Stimulated activated CD8-positive, alpha-beta memory T cell treated with anti-CD3 and anti-CD28 coated beads, Interleukin-2, amount 100 ng/mL, for 1 hour (primary cell): ENCODE measurements at places on chromosomes 11 and 22.

- DNase-seq: no peak
Observed at GRCh38 chr22:28299753-28300152, 379.9 kb downstream of the TTC28 start.

GRCh38 chr11:121446752-121447156 is 5.4 kb upstream of the SORL1 start:
- no peak for DNase-seq

DNA sequence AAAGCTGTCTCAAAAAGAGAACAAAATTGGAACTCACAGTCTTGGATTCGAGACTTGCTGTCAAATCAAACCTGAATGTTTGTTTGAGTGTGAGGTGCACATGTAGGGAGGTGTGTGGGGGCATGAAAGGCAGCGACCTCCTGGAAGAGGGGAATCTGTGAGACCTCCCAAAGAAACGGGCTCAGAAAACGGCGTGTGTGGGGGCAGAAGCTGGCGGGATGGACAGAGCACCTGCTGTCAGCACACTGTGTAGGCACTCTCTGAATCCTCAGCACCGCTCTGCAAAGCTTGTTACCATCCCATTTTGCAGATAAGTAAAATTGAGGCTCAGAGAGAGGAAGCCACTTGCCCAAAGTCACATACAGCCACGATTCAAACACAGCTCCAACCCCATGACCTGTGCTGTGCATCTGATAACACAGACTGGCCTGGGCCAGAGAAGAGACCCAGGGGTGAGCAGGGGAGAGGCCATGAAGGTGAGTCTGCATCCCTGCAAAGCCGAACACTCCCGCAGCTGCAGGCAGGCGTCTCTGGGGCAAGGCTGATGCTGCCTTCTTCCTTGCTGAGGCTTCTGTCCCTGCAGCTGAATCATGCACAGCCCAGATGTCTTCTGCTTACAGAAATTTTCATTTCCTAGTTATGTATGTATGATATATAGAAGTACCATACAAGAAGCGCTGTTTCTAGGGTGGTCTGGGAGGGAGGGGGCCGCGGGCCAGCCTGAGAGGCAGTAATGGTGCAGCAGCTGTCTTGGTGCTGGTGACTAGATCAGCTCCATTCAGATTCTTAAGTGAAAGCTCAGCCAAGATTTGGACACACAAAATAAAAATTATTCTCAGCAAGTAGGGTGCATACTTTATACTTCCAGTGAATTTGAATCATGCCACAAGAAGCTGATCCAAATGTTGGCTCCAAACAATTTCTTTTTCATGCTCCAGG is 67.3 kb upstream of the SHISAL1 start:
- no peak for DNase-seq

DNA sequence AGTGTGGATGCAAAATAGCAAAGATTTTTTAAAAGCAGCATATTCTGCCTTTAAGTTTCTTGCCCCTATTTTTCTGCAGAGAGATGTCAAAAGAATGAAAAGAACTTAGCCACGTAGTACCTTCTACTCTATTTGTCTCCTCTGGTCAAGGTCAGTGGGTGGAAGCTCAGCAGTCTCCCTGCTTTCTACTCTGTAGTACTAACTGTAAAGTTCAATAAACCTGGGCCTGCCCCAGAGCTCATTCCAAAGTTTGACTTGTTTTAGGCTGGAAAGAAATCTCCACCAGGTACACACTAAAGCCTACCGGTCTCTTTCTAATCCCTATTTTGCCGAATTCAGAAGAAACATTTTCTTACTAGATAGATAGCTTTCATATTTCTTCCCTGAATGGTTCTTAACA is 247.9 kb upstream of the ARHGAP20 start:
- no peak for DNase-seq
